Amygdala (tissue), 56 donors: ENCODE measurements at places on chromosomes 5 and 9.

DNA sequence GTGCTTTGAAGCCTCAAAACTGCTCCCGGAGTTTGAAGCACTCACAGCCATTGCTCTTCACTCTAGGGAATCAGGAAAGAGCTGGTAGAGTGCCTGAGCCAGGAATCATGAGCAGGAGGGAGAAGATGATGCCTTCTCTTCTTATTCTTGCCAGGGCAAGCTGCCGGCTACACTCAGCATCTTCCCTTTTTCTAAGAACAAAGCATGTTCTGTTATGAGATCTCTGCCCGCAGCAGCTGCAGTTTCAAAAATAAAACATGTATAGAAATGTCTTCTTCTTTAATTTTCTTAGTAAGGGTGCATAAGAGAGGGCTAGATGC lies 57.9 kb upstream of the RICTOR start:
- DNase-seq = peak; percentile 32

GRCh38 chr9:96425500-96426169 lies 7.5 kb upstream of the ZNF367 start:
- DNase-seq = no peak

DNA sequence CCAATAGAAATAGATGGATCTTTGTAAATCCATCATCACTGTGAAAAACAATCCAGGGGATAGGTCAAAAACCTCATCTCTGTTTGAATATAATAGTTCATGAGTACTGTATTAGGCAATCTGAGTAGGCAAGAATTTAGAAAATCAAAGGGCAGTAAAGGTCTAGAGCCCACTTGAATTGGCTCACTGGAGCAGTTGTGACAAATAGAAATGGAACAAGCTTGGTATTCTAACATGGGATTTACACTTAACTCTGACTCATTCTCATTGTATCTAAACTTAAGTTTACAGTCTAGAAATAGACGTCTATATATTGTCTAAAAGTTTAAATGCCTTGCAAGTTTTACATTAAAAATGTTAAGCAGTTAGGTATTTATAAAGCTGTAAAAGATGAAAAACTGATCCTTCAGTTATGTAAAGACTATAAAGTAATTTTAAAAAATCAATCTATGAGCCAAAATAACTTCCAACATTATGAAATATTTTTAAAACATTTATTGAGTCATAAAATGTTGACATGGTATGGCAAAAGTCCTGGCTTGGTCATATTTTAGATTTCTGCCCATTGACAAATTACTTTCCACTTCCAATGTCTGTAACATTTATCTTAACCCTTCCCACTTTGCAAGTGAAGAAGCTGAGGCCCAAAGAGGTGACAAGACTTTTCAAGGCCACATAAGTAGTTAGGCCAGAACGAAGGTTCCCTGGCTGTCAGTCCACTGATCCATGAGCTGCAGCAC lies 203.7 kb upstream of the NREP start:
- DNase-seq = no peak

DNA sequence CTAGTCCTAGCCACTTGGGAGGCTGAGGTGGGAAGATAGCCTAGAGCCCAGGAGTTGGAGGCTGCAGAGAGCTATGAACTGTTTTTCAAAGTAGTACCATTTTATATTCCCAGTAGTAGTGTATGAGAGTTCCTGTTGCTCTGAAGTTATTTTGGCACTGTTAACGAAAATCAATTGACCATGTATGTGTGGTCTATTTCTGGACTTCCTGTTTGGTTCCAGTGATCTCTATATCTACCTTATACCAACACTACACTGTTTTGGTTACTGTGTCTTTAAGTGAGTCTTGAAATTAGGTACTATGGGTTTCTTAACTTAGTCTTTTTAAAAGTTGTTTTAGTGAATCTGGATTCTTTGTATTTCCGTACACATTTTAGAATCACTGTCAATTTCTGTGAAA lies 13.6 kb downstream of the SLF1 start:
- no peak for DNase-seq

DNA sequence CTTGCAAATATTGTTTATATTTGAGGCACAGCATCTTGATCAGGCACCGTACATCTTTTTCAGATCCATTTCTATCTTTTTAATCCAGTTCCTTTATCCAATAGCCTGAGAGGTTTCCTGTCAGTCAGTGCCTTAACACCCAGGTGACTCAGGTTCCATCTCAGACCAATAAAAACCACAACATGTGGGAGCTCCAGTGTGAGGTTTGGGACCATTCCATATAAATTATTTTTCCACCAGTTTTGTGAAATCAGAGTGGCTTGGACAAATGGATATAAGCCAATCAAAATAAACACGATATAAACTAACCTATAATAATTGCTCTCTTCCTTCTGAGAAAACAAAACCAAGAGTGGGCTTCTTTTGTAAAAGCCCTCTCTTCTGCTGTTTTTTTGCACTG lies 351.3 kb downstream of the NTRK2 start:
- no peak for DNase-seq

DNA sequence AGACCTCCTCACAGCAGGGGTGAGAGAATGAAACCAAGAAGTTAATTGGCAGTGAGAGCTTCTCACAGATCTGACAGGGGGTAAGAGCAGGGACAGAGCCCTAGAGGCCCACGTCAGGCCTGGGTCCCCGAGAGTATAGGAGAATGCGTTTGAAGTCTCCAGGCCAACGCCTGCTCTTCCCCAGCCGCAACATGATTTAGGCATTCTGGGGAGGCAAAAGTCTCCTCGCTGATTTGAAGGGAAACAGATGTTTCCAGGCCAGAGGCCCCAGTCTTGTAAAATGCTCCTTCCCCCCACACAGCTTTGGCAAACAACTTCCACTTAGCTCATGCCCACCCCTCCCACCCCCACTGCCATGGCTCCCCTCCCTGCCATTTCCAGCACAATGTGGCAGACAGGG lies 239.2 kb upstream of the TRIM32 start:
- DNase-seq = no peak

DNA sequence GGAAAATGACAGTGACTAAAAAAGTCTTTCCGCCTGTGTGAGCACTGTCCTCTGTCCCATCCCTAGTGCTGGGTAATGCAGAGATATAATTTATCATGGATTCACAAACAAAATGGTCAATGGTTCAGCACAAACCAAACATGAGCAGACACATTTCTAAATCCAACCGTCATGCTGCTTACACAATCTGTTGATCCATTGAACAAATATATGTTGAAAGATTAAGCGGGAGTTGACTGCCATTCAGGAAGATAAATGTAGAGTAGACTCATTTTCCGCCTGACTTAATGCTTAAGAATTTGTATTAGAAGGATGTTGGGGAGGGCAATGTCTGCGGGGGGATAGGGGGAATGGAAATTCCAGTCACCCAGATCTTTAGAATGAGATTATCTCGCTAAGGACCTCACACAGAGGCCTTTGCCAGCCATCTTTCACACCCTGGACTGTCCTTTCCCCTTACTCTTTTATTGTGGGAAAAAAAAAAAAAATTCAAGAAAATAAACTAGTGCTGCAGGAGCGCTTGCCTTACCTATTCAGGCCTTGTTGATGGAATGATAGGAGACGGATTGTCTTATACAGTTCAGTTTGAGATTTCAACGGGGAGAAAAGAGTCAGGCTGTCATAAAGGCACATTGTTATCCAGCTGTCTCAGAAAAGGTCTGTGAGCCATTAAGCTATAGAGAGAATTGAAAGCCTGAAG lies 153.7 kb downstream of the TLE1 start:
- DNase-seq = no peak

GRCh38 chr5:1067141-1068121 lies 44.4 kb downstream of the SLC12A7 start:
- DNase-seq = no peak

DNA sequence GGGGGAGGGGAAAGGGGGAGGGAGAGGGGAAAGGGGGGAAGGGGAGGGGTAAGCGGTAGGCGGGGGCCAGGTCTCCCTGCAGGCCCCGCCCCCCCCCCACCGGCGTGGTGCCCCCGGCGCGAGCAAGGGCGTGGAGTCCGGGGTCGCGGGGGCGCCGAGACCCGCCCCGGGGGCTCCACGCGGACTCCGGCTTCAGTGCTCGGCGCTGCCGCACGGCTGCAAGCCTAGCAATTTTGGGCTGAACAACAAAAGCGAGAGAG lies 10.8 kb downstream of the C9orf50 start:
- DNase-seq = no peak

DNA sequence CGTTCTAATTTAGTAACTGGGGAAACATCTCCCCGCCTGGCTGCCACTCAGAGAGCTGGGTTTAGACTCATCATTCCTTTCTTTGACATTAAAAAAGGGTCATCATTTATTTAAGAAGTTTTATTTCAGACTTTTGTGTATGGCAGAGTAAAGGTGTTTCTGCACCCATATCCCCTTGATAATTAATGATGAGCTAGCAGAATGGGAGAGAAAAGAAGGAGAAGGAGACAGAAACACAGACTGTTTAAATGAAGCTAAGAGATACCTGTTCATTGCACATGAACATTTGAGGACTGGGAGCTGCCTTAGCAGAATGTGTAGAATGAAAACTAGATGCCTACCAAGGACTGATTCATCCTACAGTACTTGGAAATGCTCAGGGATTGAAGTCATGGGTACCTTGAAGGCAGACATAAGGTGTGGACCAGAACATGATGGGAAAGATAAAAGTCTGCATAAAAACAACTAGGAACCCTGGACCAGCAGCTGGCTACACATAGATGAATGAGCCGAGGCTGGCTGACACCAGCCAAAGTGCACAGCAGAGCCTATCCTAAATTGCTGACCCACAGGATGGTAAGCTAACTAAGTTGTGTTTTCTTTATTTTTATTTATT lies 48.3 kb upstream of the SPATA31C2 start:
- DNase-seq = no peak

DNA sequence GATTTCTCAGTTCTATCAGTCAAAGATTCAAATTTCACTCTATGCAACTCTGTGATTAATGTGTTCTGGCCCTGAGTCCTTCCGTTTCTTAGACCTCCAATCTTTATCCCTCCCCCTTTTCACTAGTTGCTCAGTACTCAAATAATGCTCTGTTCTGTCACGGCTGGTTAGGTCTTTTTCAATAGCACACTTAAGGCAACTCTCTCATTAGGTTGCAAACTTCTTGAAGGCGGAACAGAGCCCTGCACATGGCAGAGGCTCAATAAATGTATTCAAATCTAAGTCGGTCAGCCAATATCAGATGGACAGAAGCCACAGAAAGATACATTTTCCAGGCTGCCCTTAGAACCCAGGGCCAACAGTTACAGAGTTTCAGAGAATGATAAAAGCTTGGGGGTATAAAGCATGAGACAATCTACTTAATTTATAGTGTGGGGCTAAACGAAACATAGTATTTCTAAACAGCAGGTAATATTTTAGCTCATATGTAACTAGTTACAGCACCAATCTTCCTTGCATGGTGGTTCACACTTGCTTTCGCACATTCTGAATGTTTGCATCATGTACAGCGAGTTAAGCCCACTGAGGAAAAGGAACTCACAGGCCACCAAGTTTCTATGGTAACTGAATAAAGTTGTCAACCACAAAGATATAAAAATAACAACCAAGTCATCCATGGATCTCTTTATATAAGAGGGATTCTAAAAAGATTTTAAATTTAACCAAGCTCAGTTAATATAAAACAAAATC lies 67.1 kb upstream of the GOLPH3 start:
- no peak for DNase-seq

DNA sequence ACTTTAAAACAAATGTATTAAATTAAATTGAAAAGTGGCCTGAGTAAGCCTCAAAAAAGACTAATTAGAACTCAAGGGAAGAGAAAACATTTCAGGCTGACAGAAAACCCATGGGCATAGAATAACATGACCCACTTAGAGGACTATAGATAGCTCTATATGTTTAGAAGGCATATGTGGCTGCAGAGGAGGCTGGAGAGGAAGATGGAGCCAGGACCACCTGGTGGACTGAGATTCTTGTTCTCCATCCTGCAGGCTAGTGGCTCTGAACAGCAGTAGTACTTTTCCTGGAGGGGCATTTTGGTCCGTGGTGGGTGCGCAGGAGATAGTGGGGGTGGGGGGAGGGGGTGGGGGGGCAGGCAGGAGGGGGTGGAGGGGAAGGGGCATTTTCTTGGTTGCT lies 10.3 kb upstream of the NPR2 start:
- DNase-seq = no peak

GRCh38 chr9:110752766-110753165 lies 84.2 kb downstream of the MUSK start:
- no peak for DNase-seq

DNA sequence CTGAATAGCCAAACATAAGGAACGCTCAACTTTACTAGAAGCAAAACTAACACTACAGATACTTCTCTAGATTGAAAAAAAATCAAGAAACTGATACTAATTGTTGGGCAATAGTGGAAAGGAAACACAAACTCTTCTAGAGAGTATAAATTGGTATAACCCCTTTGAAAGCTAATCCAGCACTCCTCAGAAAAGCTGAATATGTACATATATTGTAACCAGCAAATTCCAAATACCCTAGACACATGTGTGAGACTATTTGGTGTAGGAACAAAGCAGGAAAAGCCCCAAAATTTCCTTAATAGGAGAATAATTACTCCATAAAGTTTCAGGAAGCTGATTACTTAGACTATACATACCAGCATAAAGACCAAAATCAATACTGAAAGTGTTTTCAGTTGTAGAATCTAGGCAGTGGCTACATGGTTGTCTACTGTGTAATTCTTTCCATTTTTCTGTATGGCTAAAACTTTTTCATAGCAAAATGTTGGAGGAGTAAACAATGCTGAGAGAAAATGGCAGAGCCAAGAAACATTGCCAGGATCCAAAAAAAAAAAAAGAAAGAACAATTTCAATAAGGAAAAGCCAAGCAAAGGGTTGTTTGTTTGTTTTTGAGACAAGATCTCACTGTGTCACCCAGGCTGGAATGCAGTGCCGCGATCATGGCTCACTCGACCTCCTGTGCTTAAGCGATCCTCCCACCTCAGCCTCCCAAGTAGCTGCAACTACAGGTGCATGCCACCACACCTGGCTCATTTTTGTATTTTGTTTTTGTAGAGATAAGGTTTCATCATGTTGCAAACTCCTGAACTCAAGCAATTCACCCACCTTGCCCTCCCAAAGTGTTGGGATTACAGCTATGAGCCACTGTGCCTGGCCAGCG lies 15.0 kb downstream of the SKP1 start:
- DNase-seq = no peak

DNA sequence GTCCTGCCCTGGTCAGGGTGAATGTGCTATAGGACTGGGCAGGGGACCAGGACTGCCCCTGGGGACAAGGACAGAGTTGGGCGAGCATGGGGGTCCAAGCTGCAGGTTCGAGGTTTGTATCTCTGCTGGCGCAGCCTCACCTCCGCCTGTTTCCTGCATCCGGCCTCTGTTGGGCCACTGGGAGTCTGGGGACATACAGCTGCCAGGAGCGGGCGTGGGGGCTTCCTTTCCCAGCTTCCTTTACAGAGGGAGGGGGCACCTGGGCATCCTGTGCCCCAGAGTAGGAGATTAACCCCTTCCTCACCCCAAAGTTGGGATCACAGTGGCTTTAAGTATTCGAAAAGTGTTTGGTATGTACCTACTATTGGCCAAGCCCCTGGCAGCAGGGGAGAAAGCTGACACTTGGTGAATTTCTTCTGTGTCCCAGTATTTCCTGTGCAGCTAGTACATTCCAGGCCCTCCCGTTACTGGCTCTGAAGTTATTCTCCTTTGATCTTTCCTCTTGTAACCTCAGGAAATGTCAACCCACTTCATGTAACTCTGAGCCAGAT lies 19.0 kb downstream of the OLFML2A start:
- no peak for DNase-seq

GRCh38 chr9:114897196-114897595 lies 33.2 kb downstream of the TNFSF8 start:
- DNase-seq = no peak

GRCh38 chr9:101030086-101030391 lies 1.5 kb downstream of the PLPPR1 start:
- DNase-seq = no peak

- DNase-seq = no peak
Measured at GRCh38 chr5:42962124-42962523, 78.0 kb downstream of the ANXA2R start.
